HFFc6 (cell line): ENCODE measurements at places on chromosomes 2 and 18. TPM values are rescaled to one million over a fixed set of nuclear protein-coding genes. Genes with fewer than 3 reads are reported as not detected.

GRCh38 chr2:120323807-120324399, 22.0 kb upstream of the INHBB start:
- no peak for DNase-seq
- no peak overlapping the region for H3K4me3 ChIP-seq
- H3K27me3 ChIP-seq = peaks cover 43% of the 10 kb centered on the region
- H3K36me3 ChIP-seq = no peaks in the 10 kb centered on the region
- H3K27ac ChIP-seq = no peak overlapping the region
- no peaks in the 10 kb centered on the region for H3K4me1 ChIP-seq

DNA sequence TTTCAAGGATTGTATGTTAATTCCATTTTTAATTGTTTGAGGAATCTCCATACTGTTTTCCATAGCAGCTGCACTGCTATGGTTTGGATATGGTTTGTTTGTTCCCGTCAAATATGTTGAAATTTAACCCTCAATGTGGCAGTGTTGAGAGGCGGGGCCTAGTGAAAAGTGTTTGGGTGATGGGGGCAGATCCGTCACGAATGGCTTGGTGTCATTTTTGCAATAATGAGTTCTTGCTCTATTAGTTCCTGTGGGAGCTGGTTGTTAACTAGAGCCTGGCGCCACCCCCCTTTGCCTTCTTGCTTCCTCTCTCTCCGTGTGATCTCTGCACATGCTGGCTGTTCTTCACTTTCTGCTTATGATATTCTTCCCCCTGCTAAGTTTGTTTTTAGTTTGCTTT, 71.4 kb upstream of the LDLRAD4 start:
- peaks cover 5% of the 10 kb centered on the region; the same call in 1 of the 2 replicates for H3K27me3 ChIP-seq
- no peak for DNase-seq
- no peak overlapping the region for H3K27ac ChIP-seq
- no peaks in the 10 kb centered on the region; the same call in 1 of the 2 replicates for H3K4me1 ChIP-seq

GRCh38 chr2:135851858-135852257, 14.9 kb upstream of the LCT start:
- H3K27ac ChIP-seq = no peak overlapping the region
- peaks cover 21% of the 10 kb centered on the region for H3K36me3 ChIP-seq
- H3K4me1 ChIP-seq = peaks cover 18% of the 10 kb centered on the region

DNA sequence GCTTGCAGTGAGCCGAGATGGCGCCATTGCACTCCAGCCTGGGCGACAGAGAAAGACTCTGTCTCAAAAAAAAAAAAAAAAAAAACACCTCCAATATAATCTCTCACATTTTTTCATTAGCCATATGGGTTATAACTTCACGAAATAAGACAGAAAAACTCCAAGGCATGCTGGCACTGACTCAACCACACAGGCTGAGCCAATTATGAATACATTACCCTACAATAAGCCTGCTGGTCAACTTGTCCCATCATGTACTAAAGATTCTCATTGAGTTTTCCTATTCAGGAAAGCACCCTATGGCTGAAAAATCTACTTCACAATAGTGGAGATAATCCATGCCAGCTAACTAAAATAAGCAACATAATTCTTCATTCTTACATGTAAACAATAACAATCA, 12.8 kb upstream of the MAP3K20 start:
- H3K4me1 ChIP-seq = peaks cover 51% of the 10 kb centered on the region
- H3K27ac ChIP-seq = no peak overlapping the region
- DNase-seq = no peak
- H3K4me3 ChIP-seq = no peak overlapping the region
- H3K36me3 ChIP-seq = peaks cover 10% of the 10 kb centered on the region

The CETN1 gene
- total RNA-seq = not detected in 3 replicates

The KIAA2012 gene
- total RNA-seq = 0.09 to 0.39 TPM (median 0.17 TPM) in 3 replicates

The TMEM17 gene
- 3.1 to 4.0 TPM (median 3.2 TPM) in 3 replicates for total RNA-seq
